ENCODE measurements at places on chromosomes 6 and 20.
A peak's percentile ranks its signal among the peaks of the same experiment; 100 is the strongest.

DNA sequence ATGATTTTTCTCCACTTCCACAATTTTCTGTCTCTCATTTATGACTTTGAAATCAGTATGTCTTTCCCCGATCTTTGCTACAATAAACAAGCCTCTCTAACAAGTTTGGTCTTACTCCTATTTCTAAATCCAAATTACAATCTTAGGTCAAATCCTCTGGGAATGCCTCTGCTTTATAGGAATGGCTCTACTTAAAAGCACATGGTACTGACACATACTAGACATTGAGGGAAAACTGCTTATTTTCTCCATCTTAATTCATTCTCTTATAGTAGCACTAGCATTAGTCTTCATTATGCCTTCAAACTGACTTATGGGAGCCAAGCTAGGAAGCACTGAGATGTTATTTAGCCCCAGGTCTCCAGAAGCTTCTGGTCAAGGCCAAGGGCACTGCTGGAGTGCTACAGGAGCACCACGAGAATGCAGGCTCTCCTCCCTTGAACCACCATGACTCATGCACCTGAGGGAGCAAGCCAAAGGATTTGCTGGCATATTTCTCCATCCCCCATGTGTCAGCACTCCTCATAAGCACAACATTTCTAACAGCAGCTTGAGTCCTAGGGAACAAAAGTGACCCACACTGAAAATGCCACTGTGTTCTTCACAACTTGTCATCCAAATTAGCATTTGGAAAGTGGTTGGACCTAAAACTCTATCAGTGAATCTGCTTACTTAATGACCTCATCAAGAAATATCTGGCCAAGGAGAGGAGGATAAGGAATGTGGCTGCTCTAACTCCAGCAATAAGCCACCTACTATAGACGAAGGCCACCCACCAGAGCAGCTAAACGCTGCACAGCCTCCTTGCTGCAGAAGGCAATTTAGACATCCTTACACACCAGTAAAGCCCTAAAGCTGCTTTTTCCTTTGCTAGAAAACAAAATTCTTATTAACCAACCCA is 156.8 kb upstream of the KCNQ5 start:
- peak; percentile 33 for DNase-seq

DNA sequence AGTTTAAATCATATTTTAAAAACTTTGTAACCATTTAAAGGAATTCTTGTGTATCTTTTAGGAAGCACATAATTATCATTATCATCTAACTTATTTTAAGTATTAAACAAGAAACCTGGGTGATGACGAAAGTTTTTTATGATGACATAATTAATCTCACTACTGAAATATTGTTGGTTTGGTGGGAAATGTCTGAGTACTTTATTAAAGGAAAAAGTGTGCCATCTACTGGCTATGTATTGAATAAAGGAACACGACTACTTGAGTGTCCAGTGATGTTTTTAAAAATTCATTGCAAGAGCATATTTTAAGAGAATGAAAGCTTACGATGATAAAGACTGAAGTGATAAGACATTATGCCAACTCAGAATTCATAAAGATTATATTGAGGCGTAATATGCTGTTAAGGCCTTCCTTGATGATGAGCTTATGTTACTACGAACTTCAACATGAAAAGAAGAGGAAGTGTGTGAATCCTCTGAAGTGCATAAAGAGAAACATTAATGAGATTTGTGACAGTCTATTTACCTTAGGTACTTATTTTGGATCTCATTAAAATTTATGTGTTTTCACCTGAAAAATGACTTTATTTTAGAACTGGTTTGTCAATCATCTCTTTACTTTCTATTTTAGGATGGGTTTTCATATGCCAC is 12.0 kb upstream of the TRMT11 start:
- DNase-seq: no peak

- DNase-seq: no peak
Measured at GRCh38 chr6:144315981-144316861, 31.1 kb downstream of the UTRN start.

GRCh38 chr6:150991487-150991886 is 126.0 kb downstream of the MTHFD1L start:
- no peak for DNase-seq
